GM13977 (cell line): ENCODE measurements at places on chromosomes 7 and 10.
A peak's percentile ranks its signal among the peaks of the same experiment; 100 is the strongest.

DNA sequence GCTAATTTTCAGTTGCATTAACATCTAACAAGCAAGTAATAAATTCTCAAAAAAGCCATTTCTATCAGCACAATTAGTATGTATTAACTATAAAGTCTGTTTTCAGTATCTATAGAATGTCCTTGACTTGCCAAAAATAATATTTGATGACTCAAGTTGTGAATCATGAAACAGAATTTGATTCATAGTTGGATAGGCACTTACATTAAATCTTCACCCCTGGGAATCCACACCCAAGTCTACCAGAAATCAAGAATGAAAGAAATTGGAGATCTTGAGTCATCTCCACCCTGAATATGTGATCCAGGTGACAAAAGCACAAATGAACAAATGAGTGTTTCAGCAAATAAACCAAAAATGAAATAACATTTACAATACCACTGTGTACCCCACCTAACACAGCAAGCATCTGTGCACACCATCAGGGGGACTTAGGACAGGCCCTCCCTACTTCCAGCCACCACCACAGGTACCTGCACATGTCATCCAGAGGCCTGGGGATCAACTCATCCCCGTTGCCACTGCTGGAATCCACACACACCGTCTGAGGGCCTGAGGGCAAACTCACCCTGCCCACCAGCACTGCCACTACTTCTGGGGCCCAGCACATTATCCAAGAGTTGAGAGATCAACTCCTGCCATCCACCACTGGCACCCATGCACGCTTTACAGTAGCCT lies 160.1 kb downstream of the MTERF1 start:
- no peak for DNase-seq

GRCh38 chr7:138842111-138842510 lies 44.1 kb upstream of the ATP6V0A4 start:
- DNase-seq = no peak

- peak; percentile 23 for DNase-seq
Measured at GRCh38 chr10:56633876-56634452, 272.9 kb upstream of the ZWINT start.

GRCh38 chr7:80603940-80604339 lies 34.5 kb upstream of the CD36 start:
- DNase-seq = no peak

DNA sequence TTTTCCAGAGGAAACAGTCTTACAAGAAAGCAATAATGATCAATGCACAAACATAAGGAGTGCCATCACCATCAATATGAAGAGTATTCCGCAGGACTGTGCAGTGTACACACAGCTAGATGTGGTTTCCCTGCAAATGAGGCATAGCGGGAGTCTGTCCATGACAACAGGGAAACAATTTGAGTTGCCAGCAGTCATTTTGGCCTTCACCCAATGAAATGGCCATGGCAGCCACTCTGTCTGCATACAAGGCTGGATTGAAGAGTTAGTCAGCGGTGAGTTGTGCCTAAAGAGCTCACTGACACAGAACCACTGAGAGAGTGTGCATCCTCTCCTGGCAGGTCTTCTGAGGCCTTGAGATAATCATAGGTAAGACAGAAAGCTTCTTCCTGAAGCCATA lies 303.3 kb downstream of the IPMK start:
- DNase-seq = no peak

DNA sequence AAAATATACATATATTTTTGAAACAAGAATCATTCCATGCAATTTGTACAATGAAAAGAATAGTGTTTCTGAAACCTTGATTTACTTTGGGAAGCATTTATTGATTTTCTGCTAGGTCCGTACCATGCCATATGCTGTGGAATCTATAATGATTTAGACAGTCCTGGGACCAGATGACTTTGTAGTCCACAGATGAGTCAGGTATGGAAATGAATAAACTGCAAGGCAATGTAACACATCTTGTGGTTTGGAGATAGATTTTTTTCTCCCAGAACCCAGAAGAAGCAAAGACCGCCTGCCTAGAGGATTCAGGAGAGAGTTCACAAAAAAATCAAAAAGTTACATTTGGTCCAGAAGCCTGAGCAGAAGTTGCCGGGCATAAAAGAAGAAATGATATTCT lies 190.4 kb downstream of the GPR37 start:
- DNase-seq = no peak

DNA sequence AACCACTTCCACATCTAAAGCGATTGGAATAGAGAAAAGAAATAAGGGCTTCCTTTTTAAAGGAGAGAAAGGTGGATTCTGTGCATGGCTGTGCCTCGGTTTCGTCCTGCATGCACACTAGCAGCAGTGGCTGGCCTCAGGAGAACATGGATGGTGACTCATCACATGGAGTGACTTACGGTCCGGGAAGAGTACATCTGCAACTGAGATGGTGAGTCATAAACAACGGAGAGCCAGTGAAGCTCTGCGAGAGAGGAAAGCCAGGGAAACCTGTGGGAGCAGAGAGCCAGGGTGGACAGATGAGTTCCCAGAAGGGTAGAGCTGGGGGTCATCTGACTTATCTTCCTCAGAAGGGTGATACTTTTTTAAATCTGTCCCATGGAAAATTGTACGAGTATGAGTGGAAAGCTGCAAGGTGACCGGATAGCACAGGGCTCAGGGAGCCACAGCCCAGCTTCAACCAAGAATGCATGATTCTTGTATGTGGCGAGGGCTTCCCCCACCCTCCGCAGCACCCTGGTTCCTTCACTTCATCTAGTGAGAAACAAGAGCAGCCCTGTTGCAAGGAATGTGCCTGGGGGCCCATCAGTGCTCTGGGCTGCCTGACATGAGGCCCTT lies 259.1 kb downstream of the KLF6 start:
- DNase-seq = no peak

GRCh38 chr7:34844406-34844805 lies 186.4 kb downstream of the NPSR1 start:
- DNase-seq = no peak

- no peak for DNase-seq
Measured at GRCh38 chr7:146479040-146479439, 362.4 kb downstream of the CNTNAP2 start.

DNA sequence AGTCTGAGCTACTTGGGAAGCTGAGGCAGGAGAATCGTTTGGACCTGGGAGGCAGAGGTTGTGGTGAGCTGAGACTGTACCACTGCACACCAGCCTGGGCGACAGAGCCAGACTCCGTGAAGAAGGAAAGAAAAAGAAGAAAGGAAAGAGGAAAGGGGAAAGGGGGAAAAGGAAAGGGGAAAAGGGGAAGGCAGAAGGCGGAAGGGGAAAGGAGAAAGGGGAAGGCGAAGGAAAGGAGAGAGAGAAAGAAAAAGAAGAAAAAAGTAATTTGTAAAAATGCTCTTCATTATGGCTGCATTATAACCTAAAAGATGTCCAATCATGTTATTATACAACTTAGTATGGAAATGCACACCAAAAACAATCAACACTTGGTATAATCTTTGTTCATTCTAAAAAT lies 110.2 kb downstream of the SRPK2 start:
- no peak for DNase-seq

DNA sequence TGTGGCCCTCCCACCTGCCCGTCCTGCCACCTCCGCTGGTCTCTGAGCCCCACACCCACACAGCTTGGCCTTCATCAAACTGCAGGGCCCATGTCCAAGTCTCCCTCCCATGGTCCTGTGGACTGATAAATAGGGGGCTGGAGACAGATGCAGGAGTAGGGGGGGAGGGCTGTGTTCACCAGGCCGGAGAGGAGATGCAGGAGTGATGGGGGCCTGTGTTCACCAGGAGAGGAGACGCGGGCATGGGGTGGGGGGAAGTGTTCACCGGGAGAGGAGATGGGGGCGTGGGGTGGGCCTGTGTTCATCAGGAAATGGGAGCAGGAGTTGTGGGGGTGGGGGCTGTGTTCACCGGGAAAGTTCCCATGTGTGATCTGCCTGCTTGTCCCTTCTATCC lies 37.0 kb downstream of the JAKMIP3 start:
- no peak for DNase-seq

GRCh38 chr10:59702347-59702746 lies 7.3 kb downstream of the SLC16A9 start:
- no peak for DNase-seq

DNA sequence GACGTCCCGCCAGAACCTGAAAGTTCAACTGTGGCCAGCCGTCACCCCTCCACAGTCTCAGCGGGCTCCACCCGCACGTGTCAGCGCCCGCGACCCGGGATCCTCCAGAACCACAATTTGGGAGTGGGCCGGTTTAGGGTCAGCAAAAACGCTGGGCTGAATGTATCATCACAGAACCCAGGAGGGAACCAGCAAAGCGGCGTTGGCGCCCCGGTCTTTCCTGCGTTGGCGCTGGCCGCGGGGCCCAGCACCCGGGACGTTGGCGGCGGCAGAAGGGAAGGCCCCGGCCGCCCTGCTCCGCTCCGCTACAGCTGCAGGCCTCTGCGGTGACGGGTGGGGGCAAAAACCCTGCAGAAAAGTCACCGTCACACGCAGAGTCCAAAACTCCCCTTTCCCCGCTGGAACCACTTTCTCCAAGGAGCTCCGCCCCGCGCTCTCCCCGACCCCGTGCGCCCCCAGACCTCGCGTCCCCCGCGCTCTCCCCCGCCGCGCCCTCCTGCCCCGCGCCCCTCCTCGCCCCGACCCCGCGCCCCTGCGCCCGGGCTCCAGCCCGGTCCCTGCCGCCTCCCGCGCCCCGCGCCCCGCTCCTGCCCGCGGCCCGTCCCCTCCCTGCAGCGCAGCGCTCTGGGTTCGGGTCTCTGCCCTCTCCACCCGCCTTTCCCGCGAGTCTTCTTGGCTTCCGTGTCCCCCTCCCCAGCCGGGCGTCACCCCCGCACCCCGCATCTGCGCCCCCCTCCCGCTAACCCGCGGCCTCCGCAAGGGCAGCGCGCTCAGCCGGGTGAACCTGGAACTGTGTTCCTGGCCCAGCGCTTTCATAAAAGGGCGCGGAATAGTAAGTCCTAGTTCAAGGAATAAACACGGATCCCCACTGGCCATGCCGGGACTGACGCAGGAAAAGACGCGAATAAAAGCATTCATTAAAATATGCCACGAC lies 24.0 kb upstream of the RNF32 start:
- no peak for DNase-seq

DNA sequence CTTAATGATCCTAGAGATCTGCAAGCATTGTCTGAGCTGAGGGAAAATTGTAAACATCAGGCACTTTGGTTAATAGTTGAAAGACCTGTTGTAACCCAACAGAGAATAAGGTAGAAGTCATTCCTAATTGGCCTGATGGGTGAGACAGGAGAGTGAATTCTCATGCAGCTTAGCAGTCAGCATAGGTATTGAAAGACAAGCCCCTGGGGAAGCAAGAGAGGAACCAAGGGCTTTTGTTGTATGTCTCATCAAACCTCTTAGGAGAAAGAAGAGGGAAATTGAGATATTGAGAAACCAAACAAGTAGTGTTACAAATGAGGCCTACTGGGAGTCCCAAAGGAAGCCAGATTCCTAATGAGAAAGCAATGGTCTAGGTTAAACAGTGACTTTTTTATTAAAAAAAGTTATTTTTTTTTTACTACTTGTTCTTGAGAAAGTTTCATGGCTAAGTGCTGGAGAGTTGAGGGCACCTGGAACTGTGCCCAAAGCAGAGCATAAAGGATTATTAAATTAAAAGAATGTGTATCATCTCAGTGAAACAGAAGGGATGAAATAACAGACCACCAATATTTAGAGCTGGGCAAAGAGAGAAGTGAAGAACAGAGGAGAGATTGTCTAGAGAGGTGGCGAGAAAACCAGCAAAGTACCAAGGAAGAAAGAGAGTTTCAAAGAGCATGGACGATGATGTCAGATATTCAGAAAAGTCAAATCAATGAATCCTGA lies 168.9 kb downstream of the CDK14 start:
- DNase-seq = no peak

GRCh38 chr10:10872764-10873163 lies 144.9 kb upstream of the CELF2 start:
- DNase-seq = no peak

- DNase-seq = no peak
Measured at GRCh38 chr7:43653466-43653865, 70.6 kb downstream of the STK17A start.

DNA sequence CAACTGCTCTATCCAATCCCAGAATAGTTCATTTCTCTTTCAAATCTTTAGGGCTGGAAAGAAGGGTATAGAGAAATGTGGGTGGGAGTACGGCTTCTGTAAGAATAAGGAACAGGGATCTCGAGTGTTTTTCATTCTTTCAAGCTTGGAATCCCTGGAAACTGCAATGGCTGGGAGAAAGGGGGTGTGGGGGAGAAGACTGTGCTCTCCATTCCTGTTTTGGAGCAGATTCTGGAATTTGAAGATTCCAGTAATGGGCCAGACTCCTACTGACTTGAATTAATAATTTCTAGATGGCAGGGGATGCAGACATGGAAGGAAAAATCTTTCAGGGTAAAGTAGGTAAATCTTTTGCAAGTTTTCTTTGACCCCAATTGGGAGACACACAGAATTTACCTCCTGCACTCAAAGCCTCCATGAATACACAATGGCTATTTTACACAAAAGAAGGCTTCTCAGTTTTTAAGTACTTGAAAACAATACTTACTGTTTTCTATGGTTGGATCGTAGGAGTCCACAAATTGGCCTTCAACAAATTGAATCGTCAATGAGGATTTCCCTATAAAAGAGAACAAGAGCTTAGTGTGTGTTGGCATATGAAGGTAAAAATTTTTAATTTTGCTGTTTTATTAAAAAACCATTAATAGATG lies 29.1 kb downstream of the RHEB start:
- DNase-seq = no peak

DNA sequence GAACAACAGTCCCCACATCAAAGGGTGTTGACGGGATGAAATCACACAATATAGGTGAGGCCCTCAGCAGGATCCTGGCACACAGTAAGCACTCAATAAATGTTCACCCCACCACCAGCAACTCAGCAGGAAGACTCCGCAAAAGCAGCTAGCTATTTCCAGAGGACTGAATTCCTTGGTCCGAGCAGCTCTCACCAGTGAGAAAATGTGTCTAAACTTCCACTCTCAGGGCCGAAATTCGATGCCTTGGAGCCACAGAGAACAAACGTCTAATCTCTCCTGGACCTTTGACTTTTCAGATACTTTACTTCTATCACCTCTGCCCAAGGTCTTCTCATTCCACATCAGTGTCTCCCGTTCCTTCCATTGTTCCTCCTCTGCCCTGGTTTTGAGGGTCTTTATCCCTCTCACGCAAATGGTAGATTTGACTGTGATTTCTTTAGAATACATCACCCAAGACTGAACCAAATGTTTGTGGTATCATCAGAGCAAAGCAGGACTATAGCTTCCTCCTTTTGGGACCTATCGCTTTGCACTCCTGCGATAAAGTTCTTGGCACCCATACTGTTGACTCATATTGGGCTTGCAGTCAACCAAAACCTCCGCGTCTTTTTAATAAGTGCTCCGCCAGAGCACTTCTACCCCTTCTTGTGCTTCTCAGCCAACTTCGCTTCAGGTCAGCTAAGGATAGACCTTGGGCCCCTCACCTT lies 903 bp upstream of the NT5C2 start:
- no peak for DNase-seq
